GM12892 (cell line): ENCODE measurements at places on chromosomes 16 and 17.

- DNase-seq: no peak
These were observed 129.1 kb upstream of the LHX1 start for GRCh38 chr17:36808180-36808661.

- no peak for DNase-seq
These were observed 27.2 kb downstream of the FZD2 start for GRCh38 chr17:44584443-44584842.

DNA sequence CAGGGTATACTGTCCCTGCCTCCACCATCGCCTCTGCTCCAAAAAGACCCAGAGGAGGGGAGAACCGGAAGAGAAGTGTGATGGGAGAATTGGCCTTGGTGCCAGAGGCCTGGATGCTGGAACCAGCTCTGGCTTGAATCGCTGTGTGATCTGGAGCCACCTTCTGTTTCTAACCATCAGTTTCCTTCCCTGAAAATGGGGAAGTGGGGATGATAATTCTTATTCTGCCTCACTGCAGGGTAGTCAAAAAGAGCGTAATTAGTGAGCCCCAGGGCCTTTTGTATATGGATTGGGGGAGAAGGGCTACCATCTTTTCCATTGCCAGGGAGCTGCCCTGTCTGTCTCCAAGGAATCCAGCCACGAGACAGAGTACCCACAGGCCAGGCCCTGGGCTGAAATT lies 52.2 kb downstream of the CCT6B start:
- DNase-seq: no peak

- DNase-seq: no peak
These were observed 5.5 kb downstream of the USP32 start for GRCh38 chr17:60386147-60387058.

DNA sequence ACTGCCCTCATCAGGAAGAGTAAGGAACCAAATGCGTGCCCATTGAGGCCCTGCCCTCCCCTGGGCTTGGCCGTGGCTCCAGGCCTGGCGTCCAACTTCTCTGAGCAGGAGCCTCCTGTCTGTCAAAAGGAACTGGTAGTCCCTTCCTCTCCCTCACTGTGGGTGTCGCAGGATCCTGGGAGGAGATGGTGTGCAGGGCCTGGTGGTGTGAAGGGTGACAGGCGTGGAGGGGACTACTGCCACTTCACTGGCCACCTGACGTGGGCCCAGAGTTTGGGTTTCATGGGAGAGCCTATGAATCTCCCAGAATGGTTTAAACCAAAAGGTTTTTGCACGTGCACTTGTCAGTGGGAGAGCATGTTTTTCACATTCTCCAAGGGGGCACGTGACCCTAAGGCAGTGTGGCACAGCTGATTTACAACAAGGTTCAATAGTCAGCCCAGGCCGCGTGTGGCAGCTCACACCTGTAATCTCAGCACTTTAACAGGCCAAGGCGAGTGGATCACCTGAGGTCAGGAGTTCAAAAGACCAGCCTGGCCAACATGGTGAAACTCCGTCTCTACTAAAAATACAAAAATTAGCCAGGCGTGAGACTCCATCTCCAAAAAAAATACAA lies 12.5 kb downstream of the ARL2BP start:
- DNase-seq: no peak

DNA sequence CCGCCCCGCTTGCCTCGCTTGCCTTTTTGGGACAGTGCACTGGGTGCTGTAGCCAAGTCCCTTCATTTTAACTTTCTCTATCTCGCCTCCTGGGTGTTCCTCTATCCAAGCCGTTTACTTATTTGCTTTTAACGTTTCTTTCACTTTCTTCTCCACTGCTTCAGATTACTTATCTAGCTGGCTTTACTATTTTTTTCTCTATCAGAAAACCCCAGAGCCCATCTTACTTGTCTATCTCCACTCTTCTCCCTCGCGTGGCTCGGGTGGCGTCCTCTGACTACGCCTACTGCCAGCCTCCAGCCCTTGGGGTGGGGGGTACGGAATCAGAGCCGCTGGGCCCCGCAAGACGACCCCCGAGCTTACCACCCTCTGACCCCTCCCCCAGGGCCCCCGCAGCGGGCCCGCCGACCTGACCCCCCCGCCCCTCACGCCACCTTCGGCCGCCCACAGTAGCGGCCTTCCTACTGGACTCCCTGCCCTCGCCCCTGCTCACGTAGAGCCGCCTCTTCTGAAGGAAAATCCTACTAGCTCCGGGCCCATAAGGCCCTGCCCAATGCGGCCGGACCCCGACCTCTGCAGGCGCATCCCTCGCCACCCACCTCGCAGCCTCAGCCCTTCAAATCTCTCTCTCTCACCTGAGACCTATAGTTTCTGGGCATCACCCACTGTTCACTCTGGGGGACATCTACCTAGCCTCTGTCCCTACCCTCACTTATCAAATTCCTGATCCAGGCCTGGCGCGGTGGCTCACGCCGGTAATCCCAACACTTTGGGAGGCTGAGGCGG lies 1.0 kb upstream of the SLC12A4 start:
- DNase-seq: no peak

DNA sequence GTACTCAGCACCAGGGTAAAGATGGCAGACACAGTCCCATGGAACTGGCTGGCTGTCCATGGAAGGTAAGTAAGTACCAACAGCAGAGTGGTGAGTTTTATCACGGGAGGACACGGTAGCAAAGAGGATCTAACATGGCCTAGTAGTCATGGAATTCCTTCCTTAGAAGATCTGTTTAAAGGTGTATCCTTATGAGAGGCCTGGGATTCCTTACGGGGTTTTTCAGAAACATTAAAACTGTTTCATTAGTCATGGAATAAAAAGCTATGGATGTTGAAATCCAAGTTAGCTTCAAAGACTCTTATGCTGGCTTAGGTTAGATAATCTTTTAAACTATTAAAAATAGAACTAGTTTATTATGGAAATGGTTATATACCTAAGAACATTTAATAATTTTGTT lies 7.4 kb downstream of the FTO start:
- DNase-seq: no peak

DNA sequence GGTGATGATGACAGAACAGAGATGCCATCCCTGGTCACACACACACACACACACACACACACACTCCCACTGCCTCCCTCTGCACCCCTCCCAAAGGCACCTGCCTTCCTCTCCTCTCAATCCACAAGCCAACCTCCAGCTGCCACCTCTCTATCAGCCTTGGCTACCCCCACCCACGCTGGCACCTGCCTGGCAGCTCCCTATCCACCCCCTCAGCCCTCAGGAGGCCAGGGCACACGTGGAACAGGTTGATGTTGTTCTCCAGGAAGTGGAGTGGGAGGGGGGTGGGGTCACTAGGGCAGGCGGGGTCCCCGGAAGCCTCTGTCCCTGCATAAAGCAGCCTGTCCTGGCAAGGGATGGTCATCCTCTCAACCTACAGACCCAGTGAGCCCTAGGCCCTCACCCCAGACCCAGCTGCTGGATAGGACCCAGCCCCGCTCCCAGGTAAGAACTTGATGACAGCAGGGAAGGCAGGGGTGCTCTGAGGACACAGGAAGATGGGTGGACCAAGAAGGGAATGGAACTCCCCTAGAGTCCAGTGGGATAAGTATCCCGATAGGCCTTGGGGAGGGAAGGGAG lies at the start of gene GSDMA:
GSDMA (plus strand) TSS at position 363 of the 579 bp plus-strand sequence. CDS start 2,684 bp downstream, outside the sequence.
- no peak for DNase-seq

GRCh38 chr16:81539009-81539758 lies 94.6 kb downstream of the CMIP start:
- no peak for DNase-seq

DNA sequence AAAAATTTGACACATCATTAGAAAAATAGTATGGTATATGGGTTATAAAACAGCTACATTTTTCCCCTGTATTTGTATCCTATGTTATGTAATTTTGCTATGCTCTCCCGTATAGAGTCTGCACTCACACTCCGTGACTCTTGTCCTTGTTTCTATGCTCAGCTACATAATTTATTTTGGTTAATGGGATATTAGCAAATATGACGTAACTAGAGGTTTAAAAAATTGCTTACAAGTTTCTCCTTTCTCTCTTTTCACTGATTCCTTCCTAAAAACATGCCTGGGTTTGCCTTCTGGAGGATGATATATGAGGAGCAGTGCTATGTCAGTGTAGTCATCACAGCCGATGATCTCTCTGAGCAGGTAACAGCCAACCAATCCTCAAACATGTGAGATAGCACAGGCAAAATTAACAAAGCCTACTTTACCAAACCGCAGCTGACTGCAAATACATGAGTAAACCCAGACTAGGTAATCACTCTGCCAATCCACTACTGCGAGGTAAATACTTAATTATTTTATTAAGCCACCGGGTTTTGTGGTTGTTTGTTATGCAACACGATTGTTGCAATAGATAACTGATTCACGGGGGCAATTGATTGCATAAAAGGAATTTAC lies 126.9 kb downstream of the KIF2B start:
- DNase-seq: no peak

DNA sequence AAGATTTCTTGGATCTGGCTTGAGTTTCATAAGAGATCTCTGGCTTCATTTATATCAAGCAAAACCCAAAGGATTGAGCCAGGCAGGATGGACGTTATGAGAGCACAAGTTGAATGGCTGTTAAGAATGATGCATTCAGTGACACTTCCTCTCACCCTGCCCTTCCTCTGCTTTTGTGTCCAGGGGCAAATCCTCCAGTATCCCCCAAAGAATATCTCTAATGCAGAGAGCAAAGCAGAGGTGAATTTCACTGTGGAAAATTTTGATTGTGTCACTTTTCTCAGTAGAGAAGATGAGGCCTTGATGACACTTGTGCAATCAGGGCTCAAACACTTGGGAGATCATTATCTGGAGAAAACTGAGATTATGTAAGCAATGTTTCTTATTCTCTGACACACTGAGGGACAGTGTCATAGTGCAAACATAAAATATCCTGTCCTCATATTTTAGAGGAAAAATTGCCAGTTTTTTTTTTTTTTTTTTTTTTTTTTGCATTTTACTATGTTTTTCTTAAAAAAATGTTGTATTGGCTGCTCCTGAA lies 25.3 kb downstream of the MARCHF10 start:
- DNase-seq: no peak

DNA sequence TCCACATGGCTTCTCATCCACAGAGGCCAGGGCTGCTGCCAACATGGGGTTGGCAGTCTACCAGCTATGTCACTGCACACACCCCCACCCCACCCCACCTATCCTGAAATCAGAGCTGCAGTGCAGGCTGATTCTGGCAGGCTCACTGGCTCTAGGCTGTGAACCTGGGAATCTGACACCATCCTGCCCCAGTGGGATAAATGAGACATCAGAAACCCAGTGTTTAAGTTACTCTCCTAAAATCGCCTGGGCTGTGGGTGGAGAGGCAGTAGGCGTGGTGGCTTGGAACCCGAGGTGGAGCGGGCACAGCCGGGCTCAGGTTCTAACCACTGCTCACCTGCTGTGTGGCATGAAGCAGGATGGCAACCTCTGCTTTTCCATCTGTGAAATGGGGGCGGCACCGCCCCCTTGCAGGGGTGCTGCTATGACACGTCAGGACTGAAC lies 5.6 kb downstream of the SLC38A8 start:
- no peak for DNase-seq

- DNase-seq: peak; percentile 76
These were observed at the start of gene SOX9 for GRCh38 chr17:72120642-72121163. Gene SOX9, plus strand, starts transcription at chr17:72121020. Its CDS starts 372 bp downstream, at chr17:72121392.

DNA sequence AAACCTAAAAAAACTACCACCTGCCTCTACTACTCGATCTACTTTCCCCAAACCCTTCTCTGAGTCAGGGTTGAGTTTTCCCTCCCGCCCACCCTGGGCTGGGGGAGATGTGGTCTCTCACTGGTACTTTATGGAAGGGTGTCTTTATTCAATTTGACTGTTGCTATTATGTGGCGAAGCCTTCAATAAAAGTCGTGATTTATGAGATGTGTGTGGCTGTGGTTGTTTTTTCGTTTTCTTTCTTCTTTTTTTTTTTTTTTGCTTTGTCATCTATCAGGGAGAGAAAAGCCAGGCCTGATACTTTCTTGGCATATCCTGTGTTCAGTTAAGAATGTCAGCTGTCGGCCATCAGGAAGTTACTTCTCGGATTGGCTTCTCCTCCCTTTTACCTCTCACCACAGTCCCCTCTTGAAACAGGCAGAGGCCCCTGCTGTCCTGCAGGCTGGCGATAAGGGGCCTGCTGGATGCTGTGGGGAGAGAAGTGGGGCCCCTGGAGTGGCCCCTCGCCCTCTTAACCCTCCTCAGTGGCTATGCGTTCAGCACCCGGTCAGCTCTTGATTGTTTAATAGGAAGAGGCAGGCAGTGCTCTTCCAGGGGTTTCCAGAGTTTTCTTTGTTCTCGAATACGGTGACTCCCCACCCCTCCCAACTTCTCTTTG lies 123.0 kb downstream of the MSI2 start:
- DNase-seq: no peak

GRCh38 chr16:15052747-15053476 lies 3.0 kb downstream of the NTAN1 start:
- DNase-seq: no peak

GRCh38 chr17:56777859-56778258 lies 55.9 kb downstream of the C17orf67 start:
- no peak for DNase-seq

GRCh38 chr17:46834846-46835245 lies 16.4 kb upstream of the WNT3 start:
- no peak for DNase-seq

- DNase-seq: no peak
These were observed 86.3 kb downstream of the SPECC1 start for GRCh38 chr17:20095336-20096080.

GRCh38 chr17:60472449-60472848 lies 50.2 kb downstream of the CHCT1 start:
- DNase-seq: no peak

- DNase-seq: no peak
These were observed 53.4 kb downstream of the NUP93 start for GRCh38 chr16:56783344-56783743.

GRCh38 chr17:44005527-44006271 lies 1.3 kb downstream of the NAGS start:
- no peak for DNase-seq

DNA sequence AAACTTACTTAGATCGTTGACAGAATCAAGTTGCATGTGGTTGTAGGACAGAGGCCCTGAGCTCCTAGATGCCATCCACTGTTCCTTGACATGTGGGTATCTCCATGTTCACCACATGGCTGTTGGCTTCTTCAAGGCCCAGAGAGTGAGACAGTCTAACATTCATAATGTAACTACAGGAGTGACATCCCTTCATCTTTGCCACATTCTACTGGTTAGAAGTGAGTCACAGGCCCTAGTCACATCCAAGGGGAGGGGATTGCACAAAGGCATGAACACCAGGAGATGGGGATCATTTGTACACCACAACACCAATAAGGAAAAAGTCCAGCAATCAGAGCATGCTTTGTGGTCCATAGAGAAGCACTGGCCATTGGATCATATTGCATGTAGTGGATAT lies 56.6 kb downstream of the WSCD1 start:
- DNase-seq: no peak

GRCh38 chr16:50260206-50261159 lies 5.9 kb upstream of the ADCY7 start:
- DNase-seq: no peak
